ENCODE measurements at places on chromosomes 5 and 9.

DNA sequence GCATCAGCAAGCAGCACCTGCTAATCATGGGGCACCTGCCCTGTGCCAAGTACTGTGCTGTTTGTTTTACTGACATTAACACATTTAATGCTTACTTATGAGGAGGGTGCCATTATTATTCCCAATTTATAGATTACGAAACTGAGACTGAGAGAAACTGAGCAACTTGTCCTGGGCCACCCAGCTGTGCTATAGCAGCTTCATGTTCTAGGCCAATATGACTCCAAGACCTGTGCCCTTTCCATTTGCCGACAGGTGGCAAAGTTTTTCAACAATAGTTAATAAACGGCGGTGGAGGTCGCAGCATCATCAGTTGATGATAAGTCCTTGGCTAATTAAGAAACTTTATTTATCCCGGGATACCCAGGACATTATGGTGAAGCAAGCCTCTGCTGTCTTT lies 55.4 kb downstream of the TIMD4 start:
- DNase-seq = no peak

DNA sequence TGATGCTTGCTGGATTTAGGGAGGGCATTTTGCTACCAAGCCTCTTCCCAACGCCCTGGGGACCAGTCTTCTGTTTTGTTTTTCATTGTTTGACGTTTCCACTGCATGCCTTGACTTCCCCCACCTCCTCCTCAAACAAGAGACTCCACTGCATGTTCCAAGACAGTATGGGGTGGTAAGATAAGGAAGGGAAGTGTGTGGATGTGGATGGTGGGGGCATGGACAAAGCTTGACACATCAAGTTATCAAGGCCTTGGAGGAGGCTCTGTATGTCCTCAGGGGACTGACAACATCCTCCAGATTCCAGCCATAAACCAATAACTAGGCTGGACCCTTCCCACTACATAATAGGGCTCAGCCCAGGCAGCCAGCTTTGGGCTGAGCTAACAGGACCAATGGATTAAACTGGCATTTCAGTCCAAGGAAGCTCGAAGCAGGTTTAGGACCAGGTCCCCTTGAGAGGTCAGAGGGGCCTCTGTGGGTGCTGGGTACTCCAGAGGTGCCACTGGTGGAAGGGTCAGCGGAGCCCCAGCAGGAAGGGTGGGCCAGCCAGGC lies 23.0 kb downstream of the PCDHGC5 start:
- no peak for DNase-seq

- no peak for DNase-seq
These were observed 301.7 kb upstream of the SEMA6A start for GRCh38 chr5:116876240-116876840.

- DNase-seq = no peak
These were observed 894 bp downstream of the LRRTM2 start for GRCh38 chr5:138874241-138874640.

GRCh38 chr5:146091881-146092280 lies 13.5 kb downstream of the PLAC8L1 start:
- no peak for DNase-seq

DNA sequence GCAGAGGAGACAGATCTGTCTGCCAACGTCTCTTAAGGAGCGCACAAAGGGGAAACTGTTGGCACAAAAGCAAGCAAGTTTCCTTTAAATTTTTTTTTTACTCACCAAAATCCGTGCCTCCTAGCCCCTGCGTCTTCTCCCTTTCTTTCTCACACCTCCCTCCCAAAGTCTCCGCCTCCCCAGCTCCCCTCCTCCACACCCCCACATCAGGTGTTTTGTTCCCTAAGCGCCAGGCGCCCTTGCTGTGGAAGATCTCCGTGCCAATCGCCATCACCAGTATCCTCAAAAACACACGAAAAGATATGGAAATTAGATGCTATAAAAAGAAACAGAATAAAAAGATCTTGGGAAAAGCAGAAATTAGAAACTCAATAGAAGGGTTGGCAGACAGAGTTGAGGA lies 87.6 kb downstream of the DRD1 start:
- DNase-seq = no peak

- no peak for DNase-seq
These were observed 104.0 kb upstream of the ALDH1B1 start for GRCh38 chr9:38288502-38288901.

DNA sequence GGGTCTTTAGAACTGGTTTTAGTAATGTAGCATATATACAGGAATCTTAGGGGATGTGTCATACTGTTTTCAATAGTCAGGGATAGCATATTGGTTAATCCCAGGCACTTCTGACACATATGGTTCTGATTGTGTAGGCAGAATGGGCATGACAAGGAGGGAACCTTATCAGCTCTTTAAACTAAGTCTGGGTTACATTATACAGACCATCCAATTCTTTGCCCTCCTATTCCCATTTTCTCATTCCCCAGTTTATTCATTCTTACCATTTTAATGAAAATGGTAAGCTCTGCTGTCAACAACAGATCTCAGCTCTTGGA lies 85.1 kb downstream of the NDUFAF2 start:
- DNase-seq = no peak

- no peak for DNase-seq
These were observed 450.4 kb upstream of the CHD1 start for GRCh38 chr5:99379187-99379586.

DNA sequence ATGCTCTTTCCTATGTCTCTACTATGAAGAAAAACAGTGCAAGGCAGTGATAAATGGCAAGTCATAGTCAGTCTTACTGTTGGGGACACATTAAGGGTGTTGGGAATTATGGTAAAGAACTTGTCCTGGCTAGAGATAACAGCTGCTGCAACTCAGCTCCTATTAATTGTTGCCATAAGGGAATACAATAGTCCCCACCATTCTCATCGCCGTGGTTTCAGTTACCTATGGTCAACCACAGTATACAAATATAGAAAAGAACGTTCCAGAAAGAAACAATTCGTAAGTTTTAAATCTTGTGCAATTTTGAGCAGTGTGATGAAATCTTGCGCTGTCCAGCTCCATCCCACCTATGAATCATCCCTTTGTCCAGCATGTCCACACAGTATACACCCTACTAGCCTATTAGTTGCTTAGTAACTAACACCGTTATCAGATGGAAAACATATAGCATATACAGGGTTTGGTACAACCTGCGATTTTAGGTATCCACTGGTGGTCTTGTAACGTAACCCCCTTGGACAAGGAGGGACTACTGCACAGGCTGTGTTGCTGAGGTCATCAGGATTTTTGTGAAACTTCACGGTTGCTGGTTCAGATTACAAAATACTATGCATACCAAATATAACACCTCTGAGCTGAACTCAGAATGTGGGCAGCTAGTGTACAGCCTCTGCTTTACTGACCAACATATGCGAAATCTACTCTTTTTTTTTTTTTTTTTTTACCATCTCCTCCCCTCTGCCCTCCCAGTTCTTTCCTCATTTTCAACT lies 53.5 kb downstream of the ZFR start:
- DNase-seq = no peak

DNA sequence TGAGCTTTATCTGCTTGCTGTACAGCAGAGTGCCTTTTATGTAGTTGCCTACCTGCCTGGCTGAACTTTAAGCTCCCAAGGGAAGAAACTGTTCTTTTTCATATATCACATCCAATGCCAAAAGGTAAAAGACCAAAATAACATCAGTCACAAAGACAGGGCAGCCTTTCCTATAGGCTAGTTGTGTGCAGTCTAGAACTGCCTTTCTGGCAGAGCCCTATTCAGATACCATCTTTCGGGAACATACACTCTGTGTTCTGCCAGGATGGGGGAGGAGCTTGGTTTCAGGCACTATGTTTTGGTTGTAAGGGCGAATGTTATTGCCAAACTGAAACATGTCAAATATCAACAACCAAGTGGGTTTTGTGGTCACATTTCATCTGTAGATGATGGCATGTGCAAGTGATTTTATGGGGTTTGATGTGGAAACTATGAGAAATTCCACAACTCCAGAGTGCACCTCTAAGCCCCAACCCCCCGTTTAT lies 314.5 kb downstream of the ADGRV1 start:
- no peak for DNase-seq

- DNase-seq = no peak
These were observed 41.0 kb upstream of the EQTN start for GRCh38 chr9:27337833-27338526.

GRCh38 chr5:153974131-153974812 lies 64.4 kb downstream of the FAM114A2 start:
- no peak for DNase-seq

GRCh38 chr9:33256236-33256635 lies 8.3 kb downstream of the BAG1 start:
- DNase-seq = no peak

DNA sequence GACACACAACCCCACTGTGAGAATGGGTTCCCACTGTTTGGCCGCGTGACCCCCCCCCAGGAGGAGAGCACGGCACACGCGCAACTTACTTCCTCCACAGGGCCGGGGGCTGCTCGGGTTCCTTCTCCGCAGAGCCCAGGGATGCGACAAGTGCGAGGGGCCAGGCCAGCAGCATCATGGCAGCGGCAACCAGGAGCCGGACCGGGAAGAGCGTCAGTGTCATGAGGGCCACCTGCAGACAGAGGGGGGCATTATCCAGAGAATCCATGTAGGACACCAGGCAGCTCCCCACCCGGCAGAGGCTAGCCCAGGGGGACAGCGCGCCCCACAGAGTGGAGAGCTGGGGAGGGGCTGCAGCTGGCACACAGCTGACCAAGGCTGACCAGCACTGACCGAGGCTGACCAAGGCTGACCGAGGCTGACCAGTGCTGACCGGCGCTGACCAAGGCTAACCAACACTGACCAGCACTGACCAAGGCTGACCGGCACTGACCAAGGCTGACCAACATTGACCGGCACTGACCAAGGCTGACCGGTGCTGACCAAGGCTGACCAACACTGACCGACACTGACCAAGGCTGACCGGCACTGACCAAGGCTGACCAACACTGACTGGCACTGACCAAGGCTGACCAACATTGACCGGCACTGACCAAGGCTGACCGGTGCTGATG lies 22.3 kb downstream of the LPCAT1 start:
- no peak for DNase-seq

- no peak for DNase-seq
These were observed 162.4 kb upstream of the ZNF608 start for GRCh38 chr5:124908581-124909451.

- DNase-seq = no peak
These were observed 190.3 kb downstream of the SYK start for GRCh38 chr9:90991953-90992352.

GRCh38 chr9:110089681-110090370 lies 118.1 kb downstream of the C9orf152 start:
- DNase-seq = no peak

GRCh38 chr5:116303810-116304209 lies 219.0 kb downstream of the COMMD10 start:
- DNase-seq = no peak

GRCh38 chr5:33297760-33298216 lies 143.0 kb upstream of the TARS1 start:
- no peak for DNase-seq

DNA sequence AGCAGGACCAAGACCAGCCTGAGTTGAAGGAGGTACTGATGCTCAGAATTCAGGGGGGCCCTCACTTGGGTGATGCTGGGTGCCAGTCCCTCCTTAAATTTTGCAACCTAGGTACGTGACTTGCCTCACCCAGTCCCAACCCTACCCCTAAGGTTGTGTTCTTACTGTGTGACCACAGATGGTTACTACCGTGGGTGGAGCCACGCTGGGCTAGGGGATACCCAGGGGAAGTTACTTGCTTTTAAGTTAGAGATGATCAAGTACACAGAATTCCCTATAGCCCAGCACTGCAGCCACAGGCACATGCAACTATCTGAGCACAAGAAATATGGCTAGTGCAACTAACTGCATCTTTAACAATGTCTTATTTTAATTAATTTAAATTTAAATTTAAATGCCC lies 32.9 kb downstream of the NXNL2 start:
- DNase-seq = no peak

GRCh38 chr9:125532812-125533594 lies 174.0 kb downstream of the MAPKAP1 start:
- no peak for DNase-seq

DNA sequence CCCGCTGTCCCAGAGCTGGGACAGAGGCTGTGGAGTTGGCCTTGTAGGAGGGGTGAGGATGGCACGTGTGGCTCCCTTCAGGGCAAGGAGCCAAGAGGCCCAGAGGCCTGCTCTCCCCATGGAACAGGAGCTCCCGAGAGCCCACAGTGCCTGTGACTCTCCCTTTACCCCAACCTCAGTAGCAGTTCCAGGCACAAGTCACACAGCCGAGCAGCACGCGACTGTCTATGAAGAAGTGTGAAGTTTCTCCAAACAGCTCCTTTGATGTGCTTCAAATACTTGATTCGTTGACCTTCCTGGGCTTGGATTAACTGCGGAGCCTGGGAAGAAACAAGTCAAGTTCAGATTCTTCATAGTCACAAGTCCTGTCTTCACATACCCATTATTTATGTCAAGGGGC lies 208.7 kb downstream of the IRX2 start:
- no peak for DNase-seq

DNA sequence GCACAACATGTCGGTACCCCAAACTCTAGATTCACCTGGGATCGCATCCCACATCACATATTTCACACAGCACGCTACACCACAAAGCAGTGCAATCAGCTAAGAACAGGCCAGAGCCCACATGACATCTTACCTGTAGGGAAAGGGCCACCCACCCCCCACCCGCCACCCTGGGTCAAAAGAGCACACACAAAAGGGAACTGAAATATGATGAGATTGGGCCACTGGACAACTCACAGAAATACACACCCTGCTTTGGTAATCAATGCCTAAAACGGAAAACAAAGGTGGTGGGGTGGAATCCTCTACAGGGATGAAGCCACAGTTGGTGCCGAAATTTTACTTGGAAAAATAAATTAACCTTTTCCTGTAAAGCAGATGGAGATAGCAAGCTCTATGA lies 13.1 kb downstream of the RETREG1 start:
- no peak for DNase-seq

DNA sequence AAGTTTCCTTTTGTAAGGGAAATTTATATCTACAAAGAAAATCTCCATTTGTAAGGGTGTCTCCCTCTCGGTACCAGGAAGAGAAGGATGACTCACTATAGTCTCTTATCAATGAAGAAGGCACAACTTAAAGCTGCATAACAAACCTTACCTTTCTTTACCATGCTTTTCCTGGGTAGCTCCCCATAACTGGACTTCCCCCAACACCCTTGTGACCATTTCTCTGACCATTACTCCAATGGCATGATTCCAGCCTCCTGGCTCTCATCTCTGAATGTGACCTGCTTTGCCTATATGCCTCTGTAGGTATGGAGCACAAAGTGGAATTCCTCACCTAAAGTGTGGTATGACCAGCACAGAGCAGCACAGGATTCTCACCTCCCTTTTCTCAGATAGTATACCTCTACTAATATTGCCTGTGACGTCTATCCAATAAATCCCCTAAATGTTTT lies 62.8 kb downstream of the GNA14 start:
- no peak for DNase-seq

DNA sequence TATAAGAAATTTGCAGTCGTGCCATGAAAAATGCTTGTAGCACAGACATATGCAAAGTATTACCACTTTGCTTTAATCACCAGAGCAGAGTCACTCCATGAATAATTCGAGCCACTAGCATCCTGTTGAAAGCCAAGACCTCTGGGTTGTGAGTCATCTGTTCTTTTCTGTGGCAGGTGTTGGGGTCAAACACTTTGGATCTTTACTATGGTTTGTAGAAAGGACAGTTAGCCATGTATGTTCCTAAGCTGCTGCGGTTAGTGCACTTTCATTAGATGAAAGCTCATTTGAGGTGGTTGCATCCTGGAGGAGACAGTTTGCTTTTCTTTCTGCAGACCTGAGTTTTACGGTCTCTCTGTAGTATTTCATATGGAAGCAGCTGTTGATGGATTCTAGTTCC lies 223.7 kb downstream of the DMRT2 start:
- DNase-seq = no peak
